ENCODE measurements at places on chromosomes 7 and 10.

- no peak for DNase-seq
These were observed 41.4 kb upstream of the NPFFR1 start for GRCh38 chr10:70324951-70325781.

GRCh38 chr7:123616223-123616622 lies 14.6 kb downstream of the ASB15 start:
- DNase-seq = no peak

DNA sequence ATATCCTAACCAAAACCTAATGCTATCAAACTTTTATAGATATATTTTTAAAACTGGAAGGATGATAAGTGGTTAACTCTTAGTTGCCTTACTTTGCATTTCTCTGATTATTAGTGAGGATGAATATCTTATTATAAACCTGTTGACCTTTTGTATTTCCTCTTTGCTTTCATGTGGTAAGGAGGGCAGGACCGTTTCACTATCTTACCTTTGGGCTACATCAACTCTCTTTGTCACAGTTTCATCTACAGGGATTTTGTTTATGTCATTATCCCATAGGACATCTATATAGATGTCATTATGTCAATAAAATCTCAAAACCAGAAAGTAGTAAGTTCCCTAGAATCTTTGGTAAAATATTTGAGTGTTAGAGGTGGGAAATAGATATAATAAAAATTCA lies 219.3 kb downstream of the THSD7A start:
- no peak for DNase-seq

DNA sequence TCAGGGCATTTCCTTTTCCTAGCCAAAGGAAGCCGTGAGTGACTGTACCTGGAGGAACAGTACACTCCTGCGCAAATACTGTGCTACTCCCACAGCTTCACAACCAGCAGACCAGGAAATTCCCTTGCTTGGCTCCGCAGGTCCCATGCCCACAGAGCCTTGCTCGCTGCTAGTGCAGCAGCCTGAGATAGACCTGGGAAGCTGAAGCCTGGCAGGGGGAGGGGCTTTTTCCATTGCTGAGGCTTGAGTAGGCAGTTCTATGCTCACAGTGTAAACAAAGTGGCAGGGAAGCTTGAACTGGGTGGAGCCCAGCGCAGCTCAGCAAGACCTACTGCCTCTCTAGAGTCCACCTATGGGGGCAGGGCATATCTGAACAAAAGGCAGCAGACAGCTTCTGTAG lies 291.2 kb downstream of the HGF start:
- DNase-seq = no peak

DNA sequence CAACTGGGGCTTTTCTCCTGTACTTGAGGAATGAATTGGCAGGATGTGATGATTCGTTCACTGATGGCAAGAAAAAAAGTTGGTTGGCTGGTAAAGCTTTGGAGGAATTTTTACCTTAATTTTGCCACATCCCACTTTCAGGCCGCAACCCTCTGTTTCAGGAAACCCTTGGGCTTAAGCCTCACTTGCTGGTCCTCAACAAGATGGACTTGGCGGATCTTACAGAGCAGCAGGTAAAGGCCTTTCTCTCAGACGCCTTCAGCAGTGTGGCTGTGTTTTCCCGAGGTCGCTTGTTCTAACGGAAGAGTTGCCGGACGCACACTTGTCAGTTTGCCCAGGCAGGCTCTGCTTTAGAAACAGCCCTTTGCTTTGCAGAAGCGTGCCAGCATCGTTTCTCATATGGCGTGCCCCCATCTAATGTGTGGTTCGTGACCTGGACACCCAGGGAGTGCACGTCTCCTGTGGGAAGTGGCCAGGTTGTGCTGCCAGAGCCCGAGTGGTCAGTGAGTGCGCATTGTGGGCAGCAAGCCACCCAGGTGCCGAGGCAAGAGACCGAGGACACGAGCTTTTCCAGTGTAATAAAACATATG lies 2.2 kb downstream of the MTG1 start:
- no peak for DNase-seq
